ENCODE measurements at places on chromosomes 7 and 10.

- no peak for DNase-seq
Measured at GRCh38 chr10:114508376-114508775, 104.1 kb upstream of the AFAP1L2 start.

DNA sequence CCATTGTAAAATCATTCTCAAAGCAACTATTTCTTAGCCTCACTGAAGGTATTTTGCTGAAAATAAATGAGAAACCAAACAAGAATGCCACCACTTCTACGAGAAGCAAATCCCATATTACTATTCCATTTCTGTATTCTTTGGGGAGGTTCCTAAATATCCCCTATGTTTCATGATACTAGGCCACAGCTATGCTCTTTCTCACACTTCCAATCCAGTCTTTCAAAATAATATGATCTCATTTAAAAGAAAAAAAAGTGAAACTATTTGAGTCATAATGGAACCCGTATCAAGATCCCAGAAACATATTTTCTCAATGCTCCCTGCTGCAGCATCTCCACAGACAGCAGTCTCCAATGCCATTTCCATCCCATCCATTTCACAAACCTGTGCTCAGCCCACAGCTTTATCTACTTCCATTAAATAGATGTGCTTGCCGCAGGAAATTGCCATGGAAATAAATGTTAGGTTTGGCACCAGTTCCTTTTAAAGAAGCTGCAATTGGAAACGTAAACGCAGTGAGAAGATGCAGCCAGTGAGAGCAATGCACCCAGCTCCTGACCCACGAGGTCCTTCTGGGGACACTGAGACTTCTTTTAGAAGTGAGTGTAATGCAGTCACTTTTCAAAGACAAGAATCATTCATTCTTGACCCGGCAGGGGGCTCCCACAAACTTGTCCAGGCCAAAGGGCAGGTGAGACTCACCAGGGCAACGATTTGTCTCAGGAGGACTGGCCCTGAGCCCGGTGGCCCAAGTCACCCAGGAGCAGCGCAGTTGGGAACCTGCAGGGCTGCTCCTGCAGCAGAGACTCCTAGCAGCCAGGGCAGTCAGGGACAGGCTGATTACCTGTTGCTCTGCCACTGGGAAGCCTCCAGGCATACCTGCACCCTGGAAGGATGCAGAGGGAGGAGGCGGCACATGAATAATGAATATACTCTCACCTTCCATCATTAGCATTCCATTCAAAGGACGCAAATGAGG is 99.6 kb downstream of the C10orf90 start:
- no peak for DNase-seq

DNA sequence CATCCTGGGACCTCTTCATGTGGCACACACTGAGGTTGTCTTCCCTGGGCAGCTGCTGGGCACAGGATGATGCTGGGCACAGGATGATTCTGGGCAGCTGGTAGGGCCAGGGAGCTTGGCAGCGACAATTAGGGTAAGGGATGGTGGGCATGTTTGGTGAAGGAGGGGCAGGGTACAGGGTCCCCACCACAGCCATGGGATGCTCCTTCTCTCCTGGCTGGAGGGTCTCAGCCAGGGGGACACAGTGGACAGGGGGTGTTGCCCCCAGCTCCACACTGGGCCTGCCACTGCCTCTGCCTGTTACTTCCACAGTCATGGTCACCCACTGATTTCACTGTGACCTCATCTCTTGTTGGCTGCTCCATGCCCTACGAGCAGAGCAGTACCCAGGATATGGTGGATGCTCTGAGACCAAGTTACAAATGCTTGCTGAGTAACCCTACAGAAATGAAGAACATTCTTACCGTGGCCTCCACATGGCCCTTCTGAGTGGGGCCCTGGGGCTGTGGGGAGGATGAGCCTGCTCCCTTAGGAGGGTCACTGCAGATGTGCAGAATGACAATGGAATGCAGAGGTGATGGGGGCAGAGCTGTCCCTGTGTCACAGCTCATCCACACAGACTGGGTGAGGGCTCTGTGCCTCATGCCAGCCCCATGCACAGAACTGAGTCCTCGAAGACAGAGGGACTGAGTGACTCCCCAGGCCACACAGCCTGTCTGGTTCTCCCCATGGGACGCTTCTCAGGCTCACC is 28.4 kb upstream of the RET start:
- no peak for DNase-seq

DNA sequence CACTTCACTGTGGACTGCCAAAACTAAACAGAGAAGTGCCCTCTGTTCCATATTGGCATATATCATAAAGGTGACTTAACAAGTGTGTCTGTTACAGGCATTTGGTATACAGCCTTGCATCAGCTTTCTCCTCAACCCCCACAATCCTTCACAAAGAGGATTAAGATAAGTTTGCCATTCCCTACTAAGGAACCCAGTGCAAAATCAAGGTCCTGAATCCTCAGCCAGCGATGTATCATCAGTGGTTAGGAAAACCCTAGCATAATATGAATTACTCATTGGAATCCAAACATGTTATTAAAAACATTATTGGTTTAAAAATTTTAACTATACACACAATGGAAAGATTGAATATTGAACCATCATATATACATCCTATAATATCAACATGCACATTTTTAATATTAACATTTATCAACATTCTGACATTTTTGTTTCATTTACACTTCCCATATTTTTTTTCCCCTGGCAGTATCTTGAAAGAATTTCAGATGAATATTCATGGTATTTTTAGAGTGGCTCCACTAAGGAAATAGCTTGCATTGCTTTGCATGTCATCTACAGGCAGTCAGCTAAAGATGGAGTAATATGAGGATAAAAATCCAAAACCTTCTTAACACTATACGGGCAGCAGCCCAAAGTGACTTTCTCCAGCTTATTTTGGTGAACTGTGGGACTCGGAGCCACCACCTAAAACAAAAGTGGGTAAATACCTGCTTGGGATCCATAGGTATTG is 215.6 kb upstream of the CHRM2 start:
- DNase-seq, result no peak

DNA sequence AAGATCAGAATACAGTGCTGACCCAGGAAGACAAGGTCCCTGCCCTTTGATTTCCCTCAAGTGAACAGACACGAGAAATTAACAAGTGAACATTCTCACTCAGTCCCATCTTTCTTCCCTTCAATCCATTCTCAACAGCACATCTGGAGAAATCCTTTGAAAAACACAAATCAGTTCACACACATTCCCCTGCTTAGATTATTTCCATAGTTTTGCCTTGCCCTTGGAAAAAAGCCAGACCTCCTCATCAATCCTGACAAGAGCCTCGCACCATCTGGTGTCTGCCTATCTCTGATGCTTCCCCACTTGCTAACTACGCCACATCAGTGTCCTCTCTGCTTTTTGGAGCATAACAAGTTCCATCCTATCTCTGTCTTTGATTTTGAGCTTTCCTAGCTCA is 94.4 kb upstream of the KIAA1217 start:
- DNase-seq, result no peak

DNA sequence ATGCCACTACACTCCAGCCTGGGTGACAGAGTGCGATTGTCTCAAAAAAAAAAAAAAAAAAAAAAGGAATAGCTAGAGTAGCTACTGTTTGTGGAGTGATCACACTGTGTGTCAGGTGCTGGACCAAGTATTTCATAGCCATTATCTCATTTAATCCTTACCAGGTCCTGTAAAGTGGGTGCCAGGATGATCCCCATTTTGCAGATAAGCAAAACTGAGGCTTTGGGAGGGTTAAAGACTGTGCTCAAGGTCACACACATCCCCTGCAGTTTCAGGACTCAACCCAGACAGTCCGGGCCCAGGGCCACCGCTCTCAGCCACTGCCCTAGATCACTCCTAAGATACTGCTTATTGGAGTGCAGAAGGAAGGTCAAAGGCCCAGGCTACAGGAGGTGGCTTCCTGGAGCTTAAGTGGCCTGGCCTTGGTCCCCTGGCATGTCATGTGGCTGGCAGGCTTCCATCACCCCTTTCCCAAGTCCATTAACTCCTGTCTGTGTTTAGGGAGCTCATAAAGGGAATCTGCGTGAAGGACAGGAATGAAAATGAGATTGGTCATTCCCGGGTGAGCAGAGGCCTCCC is 12.4 kb upstream of the WBP1L start:
- DNase-seq, result no peak

DNA sequence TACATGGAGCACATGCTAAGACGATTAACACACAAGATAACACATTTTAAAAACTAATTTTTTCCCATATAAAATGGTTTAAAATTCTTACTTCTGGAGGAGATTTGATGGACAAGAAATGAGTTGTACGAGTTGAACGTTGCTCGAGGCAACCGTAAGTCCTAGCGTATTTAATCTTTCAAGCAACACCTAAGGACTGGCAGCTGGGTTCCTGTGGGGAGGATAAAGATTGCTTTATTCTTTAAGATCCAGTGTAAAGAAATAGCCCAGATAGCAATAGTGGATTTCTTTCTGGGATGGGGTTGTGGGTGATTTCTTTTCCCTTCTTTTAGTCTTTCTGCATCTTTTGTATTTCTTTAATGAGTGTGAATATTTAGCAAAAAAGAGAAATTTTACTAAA is 9.8 kb downstream of the TBXAS1 start:
- no peak for DNase-seq

DNA sequence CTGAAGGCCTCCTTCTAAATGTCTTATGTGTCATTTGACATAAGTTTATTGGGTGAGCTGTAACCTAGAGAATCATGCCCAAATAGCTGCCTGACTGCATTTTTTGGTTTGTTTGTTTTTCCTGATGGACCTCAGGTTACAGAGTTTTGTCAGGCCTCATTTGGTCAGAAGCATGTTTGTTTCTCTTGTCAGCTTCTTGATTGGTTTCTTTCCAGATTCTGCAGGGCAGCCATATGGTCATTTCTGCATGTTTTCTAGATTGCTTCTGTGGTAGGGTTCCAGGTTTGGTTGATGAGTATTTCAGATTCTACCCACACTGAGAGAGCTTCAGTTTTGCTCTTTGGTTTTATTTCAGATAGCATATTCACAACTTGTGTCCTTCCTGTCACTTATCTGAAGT is 28.0 kb downstream of the GLCCI1 start:
- no peak for DNase-seq

- no peak for DNase-seq
Measured at GRCh38 chr7:10950494-10950893, 23.2 kb upstream of the PHF14 start.

GRCh38 chr7:47392241-47392759 is 189.6 kb downstream of the TNS3 start:
- DNase-seq, result no peak

DNA sequence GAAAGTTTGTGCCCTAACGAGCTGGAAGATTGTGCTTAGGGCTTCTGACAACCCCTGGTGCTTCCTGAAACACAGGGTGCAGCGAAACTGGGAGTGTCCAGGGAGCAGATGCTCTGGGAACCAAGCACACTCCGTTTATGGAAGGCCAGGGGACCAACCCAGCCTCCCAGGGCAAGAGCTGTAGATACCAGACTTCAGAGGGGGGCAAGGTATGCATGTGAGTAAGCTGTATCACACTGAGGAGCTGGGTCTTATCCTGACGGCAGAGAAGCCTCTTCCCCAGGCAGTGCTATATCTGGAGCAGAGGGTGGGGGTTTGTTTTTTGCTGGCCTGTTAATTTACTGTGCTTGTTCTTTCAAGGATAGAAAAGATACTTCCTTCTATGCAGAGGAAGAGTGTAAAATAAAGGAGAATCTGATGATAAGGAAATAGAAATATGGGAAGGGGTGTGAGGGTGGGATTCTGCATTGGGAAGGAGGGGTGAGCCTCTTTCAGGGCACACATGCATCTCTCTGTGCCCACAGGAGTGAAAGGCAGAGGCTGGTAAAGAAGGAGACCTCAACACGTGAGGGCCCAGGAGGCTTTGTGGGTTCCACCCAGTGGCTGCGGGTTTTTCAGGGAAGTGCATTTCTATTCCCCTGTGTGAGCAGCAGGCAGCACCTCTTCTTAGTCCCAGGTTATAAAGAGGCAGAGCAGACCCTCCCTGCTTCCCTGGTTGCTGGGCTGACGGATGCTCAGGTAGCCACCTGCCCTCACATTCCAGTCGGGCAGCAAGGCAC is 314.1 kb downstream of the TCERG1L start:
- no peak for DNase-seq

DNA sequence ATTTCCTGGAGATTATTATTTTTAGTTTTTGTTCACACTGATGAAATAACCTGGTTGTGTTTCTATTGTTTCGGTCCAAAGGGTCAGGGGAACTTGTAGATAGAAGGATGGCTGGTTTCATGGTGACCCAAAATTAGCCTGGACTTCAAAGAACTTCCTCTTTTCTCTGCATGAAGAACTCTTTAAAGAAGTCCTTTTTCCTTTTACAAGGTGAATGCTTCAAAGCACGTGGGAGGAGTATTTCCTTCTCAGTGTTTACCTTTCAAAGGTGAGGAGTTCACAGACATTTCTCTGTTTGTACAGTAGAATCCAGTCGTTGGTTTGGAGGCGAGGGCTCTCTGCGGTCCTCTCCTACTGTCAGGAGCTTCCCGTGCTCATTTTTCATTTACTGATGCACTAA is 561.7 kb downstream of the GATA3 start:
- no peak for DNase-seq

- DNase-seq, result no peak
Measured at GRCh38 chr7:129370812-129371211, 63.4 kb upstream of the STRIP2 start.

GRCh38 chr7:38169847-38170246 is 8.2 kb upstream of the STARD3NL start:
- no peak for DNase-seq

DNA sequence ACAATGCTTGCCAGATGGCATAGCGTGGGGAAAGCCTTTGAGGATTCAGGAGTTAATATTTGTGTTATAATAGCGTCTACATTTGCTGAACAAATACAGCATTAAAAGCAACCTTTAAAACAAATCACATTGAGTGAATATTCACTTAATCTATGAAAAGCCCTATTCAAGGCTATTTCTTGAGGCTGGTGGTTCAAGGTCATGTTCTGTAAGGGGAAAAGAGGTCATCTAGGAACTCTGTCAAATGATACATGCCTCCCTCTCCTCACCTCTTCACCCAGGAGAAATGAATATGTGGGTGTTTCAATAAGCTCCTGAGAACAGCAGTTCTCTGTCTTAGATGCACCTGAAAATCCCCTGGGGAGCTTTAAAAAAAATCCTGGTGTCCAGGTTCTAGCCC is 303.0 kb downstream of the ELMO1 start:
- DNase-seq, result no peak

DNA sequence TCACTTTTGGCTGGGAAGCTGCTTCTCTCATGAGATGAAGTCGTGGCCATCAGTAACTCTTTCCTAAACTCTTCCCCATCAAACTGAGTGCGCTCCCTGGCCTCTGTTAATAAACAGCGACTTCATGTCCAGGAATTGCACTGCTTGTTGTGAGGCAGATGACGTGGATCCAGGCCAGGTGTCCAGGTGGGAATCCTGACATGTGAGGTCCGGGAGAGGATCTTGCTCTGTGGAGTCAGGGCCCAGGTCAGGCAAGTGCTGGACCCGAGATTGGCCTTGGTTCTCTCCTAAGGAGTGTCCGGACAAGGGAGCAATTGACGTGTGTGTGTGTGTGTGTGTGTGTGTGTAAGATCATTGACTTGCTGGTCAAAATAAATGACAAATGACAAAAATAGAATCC is 362.7 kb downstream of the GLRX3 start:
- DNase-seq, result no peak

- no peak for DNase-seq
Measured at GRCh38 chr10:74373059-74373458, 222.0 kb downstream of the ADK start.
